Activated CD4-positive, CD25-positive, alpha-beta regulatory T cell (primary cell): ENCODE measurements at places on chromosomes 3 and 15.
A peak's percentile ranks its signal among the peaks of the same experiment; 100 is the strongest.

DNA sequence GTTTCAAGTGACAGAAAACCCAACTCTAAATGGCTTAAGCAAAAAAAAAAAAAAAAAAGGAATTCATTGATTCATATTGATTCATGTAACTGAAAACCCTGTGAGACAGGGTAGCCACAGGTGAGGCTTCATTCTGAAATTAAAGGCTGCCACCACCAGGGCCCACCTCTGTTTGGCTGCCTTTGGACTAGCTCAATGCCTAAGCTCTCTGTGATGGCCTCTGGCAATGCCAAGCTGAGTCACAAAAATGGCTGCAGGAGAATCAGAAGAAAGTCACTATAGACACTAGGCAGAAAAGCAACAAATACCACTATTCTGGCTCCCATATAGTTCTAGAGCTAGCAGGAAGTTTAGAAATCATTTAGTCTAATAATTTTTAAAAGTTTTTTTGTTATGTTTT, 38.2 kb upstream of the GYG1 start:
- DNase-seq = no peak

DNA sequence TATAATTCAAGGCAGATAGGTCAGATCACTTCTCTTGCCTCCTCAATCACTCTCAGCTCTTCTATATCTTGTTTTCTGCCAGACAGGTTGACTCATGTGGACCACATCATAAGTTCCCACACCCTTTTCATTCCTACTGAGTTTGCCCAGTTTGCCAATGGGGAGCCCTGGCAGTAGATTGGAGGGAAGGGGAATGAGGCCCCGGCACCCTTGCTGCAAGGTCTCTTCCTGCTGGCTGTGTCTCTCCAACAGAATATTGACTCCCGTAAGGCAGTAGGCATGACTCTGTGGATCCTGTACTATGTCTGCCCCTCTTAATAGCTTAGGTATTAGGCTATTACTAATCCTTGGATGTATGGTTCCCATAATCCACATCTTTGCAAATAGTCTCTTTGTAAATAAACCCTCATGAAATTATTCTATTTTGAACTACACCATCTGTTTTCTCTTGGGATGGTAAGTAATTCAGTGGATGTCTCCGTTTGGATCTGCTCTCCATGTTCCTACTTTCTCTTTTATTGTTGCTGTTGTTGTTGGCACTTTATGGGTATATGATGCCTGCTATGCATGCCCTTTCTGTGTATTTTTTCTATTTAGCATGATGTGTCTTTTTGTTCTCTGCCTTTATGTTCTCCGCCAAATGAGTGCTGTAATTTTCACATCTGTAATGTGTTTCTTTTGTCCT, 65.5 kb upstream of the DCBLD2 start:
- DNase-seq = no peak

DNA sequence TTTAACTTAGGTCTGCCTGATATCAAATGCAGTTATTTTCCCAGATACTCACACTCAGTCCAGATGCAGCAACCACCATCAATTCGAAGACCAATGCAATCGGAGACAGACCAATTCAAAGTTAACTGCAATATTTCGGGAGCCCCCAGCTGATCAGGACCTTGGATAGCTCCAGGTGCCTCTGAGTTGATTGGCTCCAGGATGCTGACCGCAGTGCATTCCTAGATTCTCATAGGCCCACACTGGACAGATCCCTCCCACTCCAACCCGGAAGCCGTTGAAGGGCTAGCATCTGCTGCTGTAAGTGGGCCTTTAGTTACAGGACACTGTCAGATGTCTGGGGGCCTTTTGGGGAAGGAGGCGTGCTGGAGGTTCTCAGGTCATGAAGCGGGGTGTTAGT, 89.5 kb upstream of the ATP2B2 start:
- DNase-seq = no peak

DNA sequence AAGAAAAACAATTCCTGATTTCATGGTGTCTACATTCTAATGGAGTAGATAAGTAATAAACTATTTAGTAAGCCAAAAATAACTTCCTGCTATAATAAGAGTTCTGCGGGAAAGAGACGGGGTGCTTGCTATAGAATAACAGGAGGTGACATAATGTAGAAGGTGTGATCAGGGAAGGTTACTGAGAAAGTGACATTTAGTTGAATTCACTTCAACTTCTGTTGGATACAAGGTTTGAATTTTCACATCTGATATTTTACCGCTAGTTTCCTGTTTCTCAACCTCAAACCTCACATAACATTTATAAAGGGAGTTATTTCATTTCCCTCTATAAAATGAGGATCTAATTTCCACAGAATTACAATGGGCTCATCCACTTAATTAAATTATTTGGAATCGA, 102.3 kb upstream of the GBE1 start:
- DNase-seq = no peak

DNA sequence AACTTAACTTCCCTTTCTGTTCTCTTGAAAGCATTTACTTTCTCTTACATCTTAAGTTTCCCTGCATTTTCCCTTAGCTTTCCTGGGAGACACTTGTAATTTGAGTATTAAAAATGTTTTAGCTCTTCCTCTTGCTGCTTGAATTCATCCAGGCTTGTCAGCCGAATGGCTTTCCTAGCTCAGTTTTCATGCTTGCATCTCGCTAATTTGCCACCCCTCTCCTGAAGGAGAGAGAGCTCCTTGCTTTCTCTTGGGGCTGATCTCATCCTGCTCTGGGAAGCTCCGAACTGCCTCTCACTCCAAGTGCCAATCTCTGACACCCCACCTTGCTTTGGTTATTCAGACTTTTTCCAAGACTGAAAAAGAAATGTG, 374.6 kb upstream of the TBL1XR1 start:
- DNase-seq = no peak

DNA sequence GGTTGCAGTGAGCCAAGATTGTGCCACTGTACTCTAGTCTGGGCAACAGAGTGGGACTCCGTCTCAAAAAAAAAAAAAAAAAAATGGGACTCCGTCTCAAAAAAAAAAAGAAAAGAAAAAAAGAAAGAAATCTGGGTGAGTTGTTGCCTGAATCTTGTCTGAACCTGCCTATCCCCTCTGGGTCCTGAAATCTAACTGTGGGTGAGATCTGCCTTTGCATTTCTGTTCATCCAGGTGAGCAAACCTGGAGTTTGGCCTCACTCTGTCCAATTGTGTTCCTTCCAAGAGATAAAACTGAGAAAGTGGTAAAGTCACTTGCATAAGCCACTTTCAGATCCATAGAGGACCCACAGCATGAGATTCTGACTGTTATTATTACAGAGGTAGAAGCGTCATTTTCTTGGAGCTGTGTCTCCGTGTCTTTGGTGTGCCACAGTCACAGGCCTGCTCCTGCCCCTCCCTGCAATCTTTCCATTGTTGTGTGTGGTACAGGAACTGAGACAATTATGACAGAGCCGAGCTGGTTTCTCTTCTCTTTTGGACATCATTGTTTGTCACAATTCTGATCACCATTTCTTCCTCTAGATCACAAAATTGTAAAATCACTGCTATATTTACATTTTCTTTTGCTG, 235.9 kb downstream of the LPP start:
- no peak for DNase-seq

DNA sequence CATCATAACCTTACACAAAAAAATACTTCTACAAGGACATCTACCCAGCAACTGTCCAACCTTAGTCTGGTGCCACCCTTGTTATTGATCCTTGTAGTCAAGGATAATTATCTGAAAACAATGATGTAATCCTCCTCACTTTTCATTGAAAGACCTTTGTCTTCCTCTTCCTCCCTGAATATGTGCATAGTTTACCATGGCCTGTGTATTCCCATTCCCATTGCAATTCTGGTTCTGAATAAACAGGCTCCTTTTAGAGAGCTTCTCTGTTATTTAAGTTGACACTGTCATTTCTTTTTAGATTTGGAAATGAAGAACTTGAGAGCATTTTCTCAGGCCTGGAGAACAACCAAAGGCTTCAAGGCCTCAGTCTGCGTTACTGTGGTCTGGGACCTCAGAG, 53.3 kb upstream of the RNF7 start:
- DNase-seq = no peak

DNA sequence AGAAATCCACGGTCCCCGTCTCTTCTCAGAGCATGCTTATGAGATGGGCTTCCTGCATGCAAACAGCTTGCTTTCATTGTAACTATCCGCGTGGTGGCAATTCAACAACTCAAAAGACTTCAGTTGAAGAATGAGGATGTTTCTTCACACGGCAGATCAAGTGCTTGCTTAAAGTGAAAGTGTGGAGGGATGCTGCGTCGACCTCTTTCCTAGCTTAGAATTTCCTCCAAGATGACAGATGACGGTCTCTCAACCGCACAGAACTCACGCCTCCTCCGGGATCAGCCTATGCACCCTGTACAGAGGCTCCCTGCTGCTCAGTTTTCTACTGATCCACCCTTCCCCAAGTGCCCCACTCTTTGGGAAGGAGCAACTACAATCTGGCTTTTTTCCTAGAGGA, 47.8 kb downstream of the PCSK6 start:
- DNase-seq = no peak

GRCh38 chr3:110198717-110199587, 861.6 kb upstream of the DPPA4 start:
- DNase-seq = no peak

DNA sequence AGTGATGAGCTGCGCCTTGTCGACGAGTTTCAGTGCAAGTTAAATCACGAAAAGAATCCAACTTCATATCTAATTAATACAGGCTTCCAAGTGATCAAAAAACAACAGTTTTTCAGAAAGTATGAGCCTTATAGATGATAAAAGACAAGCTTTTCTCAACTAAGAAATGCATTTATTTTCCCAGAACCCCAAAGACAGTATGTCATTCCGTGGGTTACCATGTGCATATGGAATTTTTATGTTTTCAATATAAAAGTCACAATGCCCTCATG, 442.8 kb downstream of the MAGI1 start:
- DNase-seq = no peak

DNA sequence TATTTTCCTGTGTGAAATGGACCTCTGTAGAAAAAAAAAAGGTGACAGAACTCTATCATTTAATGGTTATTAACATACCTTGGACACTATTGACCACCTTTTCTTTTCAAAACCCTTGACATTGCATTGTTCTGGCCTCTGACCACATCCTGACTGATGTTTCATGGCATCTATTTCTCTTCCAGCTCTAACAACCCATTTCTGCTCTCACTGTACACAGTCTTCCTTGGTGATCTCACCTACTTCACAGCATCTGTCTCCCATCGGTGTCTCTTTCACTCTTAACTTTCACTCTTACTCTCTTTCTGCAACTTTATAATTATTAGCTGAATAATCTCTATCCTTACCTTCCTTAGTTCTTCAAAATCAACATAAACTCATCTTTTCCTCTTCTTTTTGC, 217.4 kb upstream of the CD96 start:
- no peak for DNase-seq

- no peak for DNase-seq
Measured at GRCh38 chr15:57740048-57740447, 33.5 kb downstream of the POLR2M start.

GRCh38 chr3:67781218-67781617, 126.8 kb upstream of the SUCLG2 start:
- DNase-seq = no peak

DNA sequence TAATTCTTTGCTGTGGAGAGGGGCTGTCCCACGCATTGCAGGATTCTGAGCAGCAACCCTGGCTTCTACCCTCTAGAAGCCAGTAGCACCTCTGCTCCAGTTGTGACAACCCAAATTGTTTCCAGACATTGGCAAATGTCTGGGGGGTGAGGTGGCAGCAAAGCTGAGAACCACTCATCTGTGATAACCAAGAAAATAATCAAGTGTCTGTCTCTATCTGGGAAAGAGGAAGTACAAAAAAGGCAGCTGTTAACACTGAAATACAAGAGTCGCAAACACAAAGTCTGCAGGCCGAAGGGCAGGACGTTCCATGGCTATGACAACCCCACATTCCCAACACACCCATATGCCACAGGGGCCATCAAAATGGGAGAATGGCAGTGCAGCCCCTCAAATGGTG, 42.2 kb upstream of the GNB5 start:
- no peak for DNase-seq

DNA sequence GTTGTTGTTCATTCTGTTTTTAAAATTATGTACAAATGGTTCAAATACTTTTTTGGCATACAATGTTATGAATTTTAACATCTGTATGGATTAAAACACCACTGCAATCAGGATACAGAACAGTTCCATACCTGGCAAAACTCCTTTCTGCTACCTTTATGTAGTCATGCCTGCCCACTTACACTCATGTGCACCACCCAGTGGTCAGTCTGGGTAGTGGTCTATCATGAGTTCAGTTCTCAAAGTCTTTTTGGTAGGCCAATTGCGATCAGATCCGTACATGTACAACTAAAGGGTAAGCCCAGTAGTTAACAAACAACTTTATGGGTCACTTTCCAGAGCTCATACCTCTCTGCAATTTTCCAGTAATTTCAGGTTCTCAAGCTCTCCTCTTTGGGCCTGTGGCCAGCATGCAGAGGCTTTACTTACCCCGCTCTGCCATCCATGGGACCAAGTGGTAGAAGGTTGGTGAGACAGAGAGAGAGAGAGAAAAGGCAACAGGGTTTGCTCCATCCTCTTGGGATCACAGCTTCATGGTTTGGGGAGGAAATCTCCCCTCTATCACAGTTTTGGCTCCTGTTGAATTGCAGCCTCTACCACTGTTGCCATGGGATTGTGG, 63.9 kb upstream of the FAM98B start:
- peak; percentile 29 for DNase-seq

DNA sequence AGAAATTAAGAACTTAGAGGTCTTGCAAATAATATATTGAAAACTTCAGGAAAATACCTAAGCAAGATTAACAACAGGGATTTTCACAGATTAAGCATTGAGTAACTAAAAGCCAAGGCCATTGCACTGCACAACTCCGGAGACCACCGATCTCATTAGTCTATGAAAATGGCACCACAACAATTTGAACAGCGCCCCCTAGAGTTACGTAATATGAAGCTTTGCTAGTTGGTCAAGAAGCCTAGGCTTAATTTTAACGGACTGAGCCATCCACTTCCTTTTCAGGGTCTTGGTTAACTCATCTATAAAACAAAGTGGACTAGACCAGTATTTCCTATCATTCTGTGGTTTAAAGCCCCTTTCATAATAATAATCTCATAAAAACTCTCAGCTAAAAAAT, 24.8 kb downstream of the TMEM212 start:
- DNase-seq = no peak

GRCh38 chr3:46080969-46081345, 53.7 kb upstream of the XCR1 start:
- DNase-seq = no peak

- DNase-seq = no peak
Measured at GRCh38 chr3:48180531-48181253, 7.5 kb downstream of the CDC25A start.

DNA sequence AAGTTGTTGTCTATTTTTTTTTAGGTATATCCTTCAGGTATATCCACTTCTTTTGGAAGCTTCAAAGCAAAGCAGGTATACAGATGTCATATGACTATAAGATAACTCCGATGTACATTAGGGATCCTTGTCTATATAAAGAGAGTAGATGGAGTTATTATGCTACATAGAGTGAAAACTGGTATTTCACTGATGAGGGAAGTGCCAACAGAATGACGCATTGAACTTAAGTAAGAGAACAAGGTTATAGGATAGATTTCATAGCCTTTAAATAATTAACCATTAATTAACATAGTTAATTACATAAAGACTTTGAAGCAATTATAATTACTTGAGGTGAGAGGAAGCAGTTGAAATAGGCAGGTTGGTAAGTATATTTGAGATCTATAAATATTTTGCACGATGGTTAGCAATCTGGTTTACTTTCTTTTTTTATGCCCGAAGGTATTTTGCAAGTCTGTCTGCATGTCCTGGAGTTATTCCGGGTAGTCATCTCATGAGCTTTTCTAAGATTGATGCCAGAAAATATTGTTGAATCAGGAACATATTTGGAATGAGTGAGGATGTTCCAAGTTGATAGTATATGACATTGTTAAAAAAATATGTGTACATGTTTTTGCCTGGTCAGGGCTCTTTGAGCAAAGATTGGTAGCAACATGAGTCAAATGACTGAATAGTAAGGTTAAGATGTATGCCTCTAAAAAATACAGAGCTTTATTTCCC, 299.5 kb upstream of the KCNMB2 start:
- no peak for DNase-seq
